DMS79 (cell line): ENCODE measurements at places on chromosomes 13 and 19.

- DNase-seq: peak; percentile 82
Observed at GRCh38 chr19:11293433-11294389, 2.2 kb upstream of the TSPAN16 start.

- no peak for DNase-seq
Observed at GRCh38 chr19:41192574-41193429, at the start of gene CYP2S1. Gene CYP2S1 (plus strand): TSS chr19:41193219. CDS start chr19:41193265, 46 bp downstream.

- DNase-seq: peak; percentile 4
Observed at GRCh38 chr19:17052439-17052838, 22.8 kb downstream of the HAUS8 start.

DNA sequence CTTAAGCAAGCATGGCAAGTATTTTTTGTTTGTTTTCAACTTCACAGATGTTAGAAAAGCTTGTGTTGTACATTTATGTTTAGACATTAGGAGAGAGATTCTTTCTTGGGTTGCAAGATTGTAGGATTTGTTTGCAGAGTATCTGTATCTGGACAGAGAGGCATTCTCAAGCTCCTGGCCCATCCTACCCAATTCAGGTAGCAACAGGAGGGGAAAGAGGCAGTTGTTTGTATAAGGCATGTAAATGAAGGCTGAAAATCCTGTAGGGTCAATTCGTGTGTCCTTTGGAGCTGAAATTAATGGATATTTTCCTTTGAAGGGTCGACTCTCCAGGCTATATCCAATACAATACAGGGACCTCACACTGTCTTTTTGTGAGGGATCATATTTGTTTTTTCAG is 147.3 kb downstream of the KCNRG start:
- DNase-seq: no peak

DNA sequence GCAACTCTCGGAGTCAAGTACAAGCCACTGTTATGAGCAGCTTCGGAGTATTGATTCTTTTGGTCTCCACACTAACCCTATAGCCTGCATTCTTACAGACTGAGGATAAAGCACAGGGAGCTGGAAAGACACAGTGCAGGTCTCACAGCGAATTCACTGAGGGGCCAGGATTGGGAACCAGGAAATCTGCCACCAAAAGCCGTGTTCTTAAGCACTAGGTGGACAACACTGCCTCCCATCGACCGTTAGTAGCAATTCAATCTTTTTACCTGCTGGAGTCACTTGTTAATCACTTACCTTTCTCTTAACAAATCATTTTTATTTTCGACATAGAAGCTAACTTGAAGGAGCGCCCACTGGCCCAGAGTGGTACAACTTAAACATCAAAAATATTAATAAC is 6.3 kb downstream of the PMIS2 start:
- no peak for DNase-seq

DNA sequence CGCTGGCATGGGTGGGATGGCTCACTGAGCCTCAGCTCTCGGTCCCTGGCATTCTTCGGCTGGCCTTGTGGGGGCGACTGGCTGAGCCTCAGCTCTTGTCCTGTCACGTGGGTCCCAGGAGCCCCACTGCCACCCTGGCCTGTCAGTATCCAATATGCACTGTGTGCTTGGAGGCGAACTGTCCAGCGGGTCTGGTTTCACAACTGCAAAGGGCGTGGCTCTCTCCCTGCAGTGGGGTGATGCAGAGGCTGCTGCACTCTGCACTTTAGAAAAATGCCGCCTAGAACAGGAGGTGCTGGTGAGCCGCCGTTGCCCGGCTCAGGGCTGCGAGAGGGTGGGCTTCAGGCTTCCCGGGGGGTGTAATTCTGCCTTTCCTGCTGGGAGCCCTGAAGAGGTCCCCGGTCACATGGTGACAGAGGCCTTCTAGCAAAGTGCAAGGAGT is 17.0 kb upstream of the TMEM255B start:
- DNase-seq: peak; percentile 82

DNA sequence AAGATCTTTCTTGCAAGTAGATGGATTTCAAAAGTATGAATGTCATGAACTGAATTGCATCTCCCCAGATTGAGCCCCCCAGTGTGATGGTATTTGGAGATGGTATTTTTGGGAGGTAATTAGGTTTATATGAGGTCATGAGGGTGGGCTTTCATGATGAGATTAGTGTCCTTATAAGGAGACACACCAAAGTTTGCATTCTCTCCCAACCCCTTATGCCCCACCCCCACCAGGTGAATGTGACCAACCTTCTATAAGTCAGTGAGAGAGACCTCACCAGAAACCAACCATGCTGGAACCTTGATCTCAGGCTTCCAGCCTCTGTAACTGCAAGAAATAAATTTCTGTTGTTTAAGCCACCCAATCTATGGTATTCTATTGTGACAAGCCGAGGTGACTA is 71.3 kb upstream of the POSTN start:
- no peak for DNase-seq

DNA sequence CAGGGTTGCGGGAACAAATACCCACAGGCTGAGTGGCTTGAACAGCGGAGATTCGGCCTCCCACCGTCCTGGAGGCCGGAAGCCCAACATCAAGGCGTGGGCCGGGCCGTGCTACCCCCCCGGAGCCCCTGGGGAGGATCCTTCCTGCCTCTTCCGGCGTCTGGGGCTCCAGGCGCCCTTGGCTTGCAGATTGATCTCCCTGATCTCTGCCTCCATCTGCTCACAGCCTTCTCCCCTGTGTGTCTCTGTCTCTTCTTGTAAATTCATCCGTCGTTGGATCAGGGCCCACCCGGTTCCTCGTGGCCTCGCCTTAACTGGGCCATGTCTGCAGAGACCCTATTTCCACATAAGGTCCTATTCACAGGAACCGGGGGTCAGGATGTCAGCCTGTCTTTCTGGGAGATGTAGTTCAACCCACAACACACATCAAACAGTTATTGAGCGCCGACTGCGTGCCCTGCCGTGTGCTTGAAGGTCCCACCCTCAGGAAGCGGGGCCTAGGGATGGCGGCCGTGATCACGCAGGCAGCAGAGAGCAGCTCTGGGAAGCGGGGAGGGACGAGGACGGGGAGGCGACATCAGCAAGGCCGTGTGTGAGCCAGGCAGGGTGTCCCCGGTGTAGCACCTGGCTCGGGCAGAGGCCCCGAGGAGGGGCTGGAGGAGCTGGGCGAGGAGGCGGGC is 21.3 kb downstream of the HCN2 start:
- DNase-seq: no peak

GRCh38 chr19:33673258-33673875 is 51.6 kb downstream of the CHST8 start:
- DNase-seq: no peak

- DNase-seq: no peak
Observed at GRCh38 chr19:53868091-53868891, 608 bp downstream of the MYADM start.

GRCh38 chr13:29465741-29466293 is 129.7 kb downstream of the SLC7A1 start:
- DNase-seq: no peak

GRCh38 chr13:25151626-25152195 is 20.4 kb downstream of the AMER2 start:
- DNase-seq: no peak

DNA sequence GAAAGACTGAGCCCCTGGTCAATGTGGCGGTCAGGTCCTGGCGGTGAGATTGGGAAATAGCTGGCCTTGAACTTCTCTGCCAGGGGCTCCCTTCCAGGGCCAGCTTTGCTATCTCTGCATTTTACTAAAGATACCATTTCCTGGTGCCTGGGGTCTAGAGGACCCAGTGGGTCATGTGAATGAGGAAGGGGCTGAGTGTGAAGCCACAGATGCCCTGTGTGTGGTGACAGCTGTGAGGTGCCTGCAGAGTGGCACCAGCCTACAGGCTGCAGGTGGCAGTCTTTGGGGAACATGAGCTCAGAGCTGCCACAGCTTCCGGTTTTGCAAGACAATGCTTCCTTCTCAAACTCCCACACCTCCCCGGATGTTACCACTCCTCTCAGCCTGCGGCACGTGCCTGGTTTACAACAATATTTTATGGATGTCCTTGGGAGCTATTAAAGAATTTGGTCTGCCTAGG is 5.2 kb upstream of the MLNR start:
- no peak for DNase-seq

DNA sequence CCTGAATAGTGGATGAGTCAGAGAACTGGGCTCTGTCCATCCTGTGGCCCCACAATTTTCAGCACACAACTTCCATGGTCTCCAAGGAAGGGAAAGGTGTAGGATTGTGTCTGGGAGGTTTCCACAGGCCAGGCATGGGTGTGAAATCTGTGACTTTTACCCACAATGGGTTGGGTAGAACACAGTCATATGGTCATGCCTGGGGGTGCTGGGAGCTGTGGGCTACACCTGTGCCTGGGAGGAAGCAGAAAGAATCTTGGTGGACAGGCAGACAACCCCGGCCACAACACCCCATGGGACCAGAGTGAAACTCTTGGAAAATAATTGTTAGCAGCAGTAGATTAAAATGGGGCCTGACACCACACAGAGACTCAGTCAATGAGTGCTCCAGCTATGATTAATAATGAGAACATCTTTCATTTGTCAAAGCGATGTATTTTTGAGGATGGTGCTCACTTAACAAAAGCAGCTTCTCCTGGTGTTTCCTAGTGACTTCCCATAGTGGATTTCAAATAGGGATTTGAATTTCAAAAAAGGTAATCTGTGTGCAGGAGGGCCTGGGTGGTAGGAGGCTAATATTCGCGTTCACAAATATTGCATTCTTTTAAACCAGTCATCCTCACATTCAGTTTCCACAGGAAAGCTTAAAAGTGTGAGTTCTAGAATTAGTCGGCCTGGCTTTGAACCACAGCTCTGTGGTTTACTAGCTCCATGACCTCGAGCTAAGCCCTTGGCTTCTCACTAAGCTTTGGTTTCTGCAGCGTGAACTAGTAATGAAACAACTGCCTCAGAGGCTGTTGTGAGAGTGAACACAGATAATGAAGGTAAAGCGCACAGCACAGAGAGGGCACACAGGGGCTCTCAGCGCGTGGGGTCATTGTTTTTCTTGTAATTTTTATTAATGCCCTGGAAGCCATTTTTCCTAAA is 89.3 kb upstream of the UQCRFS1 start:
- no peak for DNase-seq

GRCh38 chr13:36362914-36363313 is 16.7 kb upstream of the SPART start:
- DNase-seq: no peak

GRCh38 chr13:64234255-64234654 is 2818.6 kb upstream of the PCDH20 start:
- DNase-seq: no peak

GRCh38 chr19:6739883-6740588 is 556 bp downstream of the TRIP10 start:
- DNase-seq: no peak

DNA sequence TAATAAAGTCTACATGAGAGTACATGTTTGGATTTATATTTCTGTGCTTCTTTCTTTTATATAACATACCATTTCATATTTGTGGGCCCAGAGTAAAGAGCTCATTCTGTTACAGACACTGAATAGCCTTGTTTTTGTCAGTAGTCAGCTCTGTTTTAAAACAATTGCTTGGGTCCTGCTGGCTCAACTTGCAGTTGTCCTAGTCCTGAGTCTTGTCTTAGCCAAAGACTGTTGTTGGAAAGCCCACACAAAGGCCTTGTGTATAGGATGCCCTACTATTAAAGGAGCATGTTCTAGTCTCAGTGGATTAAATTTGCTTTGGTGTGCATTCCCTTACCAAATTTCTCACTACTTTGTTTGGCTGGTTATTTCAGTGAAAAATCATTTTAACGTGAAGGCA is 3.8 kb upstream of the KCNRG start:
- DNase-seq: no peak

DNA sequence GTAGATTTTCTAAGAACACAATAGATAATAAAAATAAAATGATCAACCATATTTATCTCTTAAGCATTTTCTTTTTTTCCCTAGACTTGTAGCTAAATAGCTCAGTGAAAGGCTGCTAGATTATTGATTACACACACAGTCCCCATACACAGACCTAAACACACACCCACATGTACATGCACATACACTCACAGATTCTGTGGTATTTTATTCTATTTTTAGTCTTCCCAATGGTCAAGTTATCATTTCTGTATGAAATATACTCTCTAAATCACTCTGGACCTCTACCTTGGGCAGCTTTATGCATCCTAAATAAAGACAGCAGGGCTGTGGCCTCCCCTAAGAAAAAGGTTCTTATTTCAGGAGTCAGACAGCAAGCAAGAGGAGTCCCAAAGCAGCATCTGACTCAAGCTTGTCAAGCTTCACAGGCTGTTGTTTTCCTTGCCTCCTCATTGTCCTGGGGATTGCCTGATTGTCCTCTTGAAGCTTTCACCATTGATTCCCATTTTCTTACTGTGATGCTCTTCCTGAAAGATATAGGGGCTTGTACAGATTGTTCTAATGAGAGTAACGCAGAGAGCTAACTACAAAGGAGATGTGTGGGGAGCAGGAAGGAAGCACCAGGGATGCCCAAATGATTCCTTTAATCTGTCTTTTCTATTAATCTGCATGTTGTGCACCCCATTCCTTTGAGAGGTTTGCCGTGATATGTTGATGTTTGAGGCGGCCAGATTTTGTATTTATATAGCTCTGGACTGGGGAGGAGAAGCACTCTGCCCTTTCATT is 986.5 kb downstream of the PCDH17 start:
- no peak for DNase-seq

GRCh38 chr19:12607631-12608030 is 3.0 kb downstream of the ZNF490 start:
- DNase-seq: no peak

DNA sequence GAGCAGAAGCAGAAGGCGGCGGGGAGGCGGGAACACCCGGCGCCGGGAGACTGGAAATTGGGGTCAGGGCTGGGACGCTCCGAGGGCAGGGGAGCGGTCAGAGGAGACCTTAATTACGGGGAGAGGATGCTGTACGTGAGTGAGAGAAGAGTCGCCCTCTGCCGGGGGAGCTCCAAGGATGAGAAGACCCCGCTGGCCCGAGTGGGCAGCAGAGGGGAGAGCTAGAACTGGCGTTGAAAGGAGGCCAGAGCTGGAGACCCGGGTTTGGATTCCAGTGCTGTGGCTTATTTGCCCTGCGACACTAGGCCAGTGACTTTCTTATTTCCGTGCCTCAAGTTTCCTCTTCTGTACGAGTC is 536 bp downstream of the FAM32A start:
- no peak for DNase-seq

DNA sequence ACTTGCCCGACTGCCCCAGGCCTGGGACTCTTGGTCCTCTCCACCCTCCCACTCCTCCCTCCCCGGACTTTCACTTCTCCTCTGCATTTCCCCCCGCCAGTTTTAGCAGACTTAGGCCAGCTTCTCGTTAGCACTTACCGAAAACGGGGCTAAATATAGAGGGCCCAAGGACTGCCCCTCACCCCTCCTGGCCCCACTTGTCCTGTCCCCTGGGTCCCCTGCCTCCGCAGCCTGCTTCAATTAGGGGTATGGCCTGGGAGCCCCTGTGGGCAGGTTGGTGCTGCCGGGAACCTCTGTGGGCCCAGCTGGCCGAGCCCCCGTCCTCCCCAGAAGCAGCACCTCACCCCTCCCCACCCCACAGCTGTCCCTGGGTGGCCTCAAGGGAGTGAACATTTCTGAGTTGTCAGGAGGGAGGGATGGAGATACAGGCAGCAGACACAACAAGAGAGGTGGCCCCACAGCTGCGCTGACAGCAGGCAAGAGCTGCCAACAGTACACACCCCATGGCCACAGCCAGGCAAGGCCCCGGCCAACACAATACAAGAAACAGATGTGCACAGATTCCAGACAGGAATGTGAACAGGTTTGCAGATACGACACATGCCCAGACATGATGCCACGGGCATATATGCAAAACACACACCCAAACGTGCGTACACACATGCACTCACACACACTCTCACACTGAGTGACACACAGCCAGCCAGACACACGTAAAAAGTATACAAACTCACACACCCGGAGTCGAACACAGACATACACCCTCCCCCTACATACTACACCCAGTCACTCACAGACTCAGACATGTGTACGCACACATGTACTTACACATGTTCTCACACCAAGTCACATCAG is 2.6 kb downstream of the POU2F2 start:
- DNase-seq: no peak

- DNase-seq: no peak
Observed at GRCh38 chr19:23699521-23699860, 12.5 kb upstream of the ZNF675 start.
